Uterus (tissue), 4 donors: ENCODE measurements at places on chromosomes 1 and 21. TPM values are rescaled to one million over a fixed set of nuclear protein-coding genes. Genes with fewer than 3 reads are reported as not detected.

DNA sequence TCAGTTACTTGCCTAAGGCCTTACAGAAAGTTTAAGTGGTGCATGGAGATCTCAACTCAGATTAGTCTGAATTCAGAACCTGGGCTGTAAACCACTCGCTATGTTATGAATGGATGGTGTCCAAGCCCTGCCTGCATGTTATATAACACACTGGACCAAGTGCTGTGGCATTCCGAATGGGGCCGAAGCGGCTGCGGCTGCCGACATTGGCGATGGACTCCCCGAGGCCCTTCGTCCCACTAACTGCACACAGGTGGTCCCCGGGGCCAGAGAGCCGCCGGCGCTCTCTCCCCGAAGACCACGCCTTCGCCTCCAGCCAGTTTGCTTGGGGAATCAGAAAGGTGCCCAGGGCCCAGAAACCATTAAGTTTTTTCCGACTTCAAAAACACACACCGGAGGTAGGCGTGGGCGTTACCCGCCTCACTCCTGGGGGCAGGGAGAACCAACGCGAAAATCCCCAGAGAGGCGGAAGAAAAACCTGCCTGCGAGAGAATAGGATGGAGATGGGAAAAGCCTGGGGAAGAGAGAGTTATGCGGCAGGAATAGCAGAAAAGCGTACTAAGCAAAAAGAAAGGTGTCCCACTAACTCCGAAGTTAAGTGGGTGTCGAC lies 579 bp upstream of the TENT5C start:
- DNase-seq: no peak

DNA sequence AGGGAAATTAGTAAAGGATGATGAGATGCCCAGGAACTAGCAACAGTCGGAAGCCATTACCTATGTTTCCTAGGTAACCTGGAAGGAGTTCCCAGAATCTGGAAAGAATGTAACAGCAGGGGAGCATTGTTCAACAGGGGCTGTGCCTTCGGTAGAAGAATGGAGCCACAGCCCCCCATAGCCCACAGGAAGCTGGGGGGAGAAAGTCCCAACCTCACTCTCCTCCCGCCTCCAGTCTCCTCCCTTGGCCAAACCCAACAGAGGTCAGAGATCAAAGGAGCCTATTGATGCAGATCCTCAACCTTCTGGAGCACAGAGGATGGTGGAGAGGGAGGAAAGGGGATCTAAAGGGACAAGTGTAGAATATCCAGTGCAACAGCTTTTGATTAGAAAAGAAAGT lies 131.5 kb upstream of the SLC44A3 start:
- DNase-seq: no peak

DNA sequence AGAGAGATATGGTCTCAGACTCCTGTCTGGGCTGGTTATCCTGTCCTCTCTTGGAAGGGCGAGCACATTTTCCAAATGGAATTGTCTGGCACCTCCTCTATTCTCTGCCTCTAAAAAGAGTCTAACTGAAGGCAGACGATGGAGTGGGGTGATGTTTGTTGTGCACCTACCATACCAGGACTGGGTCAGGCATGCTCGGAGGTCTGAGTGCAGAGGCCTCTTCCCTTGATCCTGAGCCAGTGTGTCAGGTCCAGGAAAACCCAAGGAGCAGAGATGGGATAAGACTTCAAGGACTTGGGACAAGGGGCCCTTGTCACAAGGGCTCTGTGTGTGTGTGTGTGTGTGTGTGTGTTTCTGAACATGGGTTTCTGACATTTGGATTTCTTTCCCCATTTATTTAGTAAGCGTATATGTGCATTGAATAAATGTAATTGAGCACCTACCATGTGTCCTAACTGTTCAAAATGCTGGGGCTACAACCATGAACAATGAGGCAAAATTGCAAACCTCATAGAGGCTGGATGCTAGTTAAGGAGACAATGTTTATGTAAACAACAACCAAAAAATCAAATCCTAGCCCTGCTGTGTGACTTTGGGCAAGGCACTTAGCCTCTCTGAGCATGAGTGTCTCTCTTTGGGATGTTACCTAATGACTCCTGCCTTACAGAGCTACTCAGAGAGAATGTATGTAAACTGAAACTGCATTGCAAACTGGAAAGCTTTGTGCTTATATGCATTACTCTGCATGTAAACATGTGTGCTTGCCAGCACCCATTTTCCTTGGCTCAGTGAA lies 276.3 kb downstream of the FOXD2 start:
- no peak for DNase-seq

GRCh38 chr1:232822530-232822929 lies 17.3 kb downstream of the MAP10 start:
- no peak for DNase-seq

DNA sequence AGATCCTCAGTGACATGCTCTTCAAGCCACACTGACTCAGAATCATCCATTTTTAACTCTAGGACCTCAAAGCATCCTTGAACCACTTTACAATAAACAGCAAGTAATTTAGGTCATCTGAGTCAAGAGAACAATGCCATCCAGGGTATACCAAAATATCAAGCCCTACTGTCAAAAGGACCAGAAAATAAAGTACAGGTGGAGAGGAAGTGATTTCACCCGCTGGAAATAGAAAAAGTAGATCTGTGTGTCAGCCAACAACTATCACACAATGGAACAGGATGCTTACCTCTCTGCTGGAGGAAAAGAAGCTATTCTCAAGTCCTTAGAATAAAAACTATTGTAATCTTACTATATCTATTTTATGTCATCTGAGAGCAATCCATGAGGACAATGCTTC lies 37.0 kb downstream of the RERE start:
- DNase-seq: no peak

DNA sequence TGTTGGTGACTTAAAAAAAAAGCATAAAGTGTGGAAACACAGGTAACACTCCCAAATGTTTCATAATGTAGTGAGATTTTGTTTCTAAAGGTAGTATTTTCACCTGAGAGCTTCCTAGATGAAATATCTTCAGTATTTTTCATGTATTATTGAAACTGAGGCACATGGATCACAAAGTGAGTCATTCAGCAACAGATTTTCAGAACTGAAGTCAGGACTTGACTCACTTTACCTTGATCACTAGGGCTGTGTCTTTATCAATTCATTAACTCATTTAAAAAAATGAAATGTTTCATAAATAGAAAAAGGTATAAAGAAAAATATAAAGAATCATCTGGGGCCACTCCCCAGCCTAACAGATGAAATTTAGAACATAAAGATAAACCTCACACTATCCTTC lies 66.5 kb upstream of the RCC1 start:
- DNase-seq: no peak

- no peak for DNase-seq
Observed at GRCh38 chr1:48229317-48229716, 6.8 kb downstream of the SLC5A9 start.

DNA sequence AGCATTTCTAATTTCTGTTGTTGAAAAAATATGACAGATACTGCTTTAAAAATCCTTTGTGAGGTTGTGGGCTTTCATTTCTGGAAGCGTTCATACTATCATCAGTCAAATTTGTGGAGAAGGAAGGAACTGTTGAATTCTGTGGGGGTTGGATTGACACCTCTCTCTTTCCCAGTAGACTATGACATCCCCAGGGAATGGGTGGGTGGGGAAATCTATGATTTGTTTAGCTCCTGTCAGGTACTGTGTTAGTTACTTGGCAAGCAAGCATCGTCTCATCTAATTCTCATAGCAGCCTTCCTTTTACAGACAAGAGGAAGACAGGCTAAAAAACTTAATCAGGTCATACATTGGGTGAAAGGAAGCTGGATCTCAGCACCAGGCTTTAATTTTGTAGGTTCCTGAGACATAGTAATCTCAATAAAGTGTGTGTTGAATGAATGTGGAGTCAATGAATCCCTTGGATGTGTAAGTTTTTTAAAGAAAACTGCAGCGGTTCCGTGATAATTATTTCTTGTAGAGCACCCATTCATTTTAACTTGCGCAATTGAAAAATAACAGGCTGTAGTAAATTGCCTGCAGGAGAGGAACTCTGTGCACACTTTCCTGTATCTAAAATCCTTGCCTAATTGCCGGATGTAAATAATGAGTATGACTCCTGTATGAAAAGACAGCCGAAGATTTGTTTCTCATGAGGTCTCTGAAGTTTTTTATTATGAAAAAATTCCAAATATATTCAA lies 60.6 kb downstream of the MYOM3 start:
- no peak for DNase-seq

- DNase-seq: no peak
Observed at GRCh38 chr1:55957276-55957675, 622.1 kb downstream of the PLPP3 start.

GRCh38 chr1:176996456-176997090 lies 167.9 kb downstream of the ASTN1 start:
- DNase-seq: peak; percentile 21

DNA sequence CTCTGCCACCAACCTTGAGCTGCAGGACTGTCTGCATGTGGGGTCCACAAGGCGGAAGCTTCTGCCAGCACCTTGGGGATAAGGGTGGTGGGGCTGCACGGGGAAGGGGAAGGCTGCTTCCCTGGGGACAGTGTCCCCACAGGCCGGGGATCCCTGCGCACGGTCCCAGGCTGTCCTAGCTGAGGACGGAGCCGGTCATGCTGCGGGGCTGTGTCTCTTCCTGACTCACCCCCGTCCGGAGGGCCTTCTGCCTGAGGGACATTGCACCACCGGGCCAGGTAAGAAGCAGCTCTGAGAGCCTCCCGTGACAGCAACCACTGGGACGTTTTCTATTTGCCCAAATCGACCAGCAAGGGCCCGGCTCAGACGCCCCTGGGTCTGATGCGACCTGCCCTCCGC lies 29.9 kb downstream of the KRTAP10-1 start:
- DNase-seq: no peak

- DNase-seq: peak; percentile 84
Observed at GRCh38 chr1:147225193-147225730, at the start of gene FMO5. TSS of gene FMO5 (minus strand) at chr1:147225339. CDS start at chr1:147225029, 310 bp downstream.

- no peak for DNase-seq
Observed at GRCh38 chr1:154115180-154115579, 39.7 kb downstream of the NUP210L start.

- DNase-seq: no peak
Observed at GRCh38 chr1:212914789-212915188, 35.6 kb upstream of the VASH2 start.

DNA sequence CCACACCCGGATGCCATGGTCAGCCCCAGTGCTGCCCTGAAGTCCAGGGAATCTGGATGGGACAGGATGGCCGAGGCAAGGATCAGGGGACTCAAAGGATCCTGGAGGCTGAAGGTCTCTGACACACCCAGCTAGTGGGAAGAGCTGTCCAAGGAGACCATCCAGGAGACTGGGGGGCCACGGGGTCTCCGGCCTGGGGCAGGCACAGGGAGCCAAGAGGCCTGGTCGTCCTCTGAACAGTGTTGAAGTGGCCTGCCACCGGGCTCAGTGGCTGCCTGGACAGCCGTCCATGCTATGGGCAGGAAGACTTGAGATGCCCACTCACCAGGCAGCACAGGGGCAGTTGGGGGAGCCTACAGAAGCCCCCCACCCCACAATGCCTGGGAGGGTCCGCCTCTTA lies 41.9 kb downstream of the MEGF6 start:
- no peak for DNase-seq

DNA sequence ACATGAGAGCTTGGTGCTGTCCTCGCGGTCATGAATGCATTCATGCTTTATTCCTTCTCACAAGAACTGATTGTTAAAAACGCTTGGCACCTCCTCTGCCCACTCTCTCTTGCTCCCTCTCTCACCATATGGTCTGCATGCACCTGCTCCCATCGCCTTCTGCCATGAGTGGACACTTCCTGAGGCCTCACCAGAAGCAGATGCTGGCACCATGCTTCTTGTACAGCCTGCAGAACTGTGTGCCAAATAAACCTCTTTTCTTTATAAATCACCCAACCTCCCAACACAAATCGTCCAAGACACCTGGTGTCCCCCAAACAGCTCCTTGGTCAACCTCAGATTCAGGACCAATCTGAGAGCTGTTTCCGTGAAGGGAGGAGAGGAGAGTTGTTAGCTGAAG lies 43.3 kb upstream of the PCBP3 start:
- DNase-seq: no peak

- DNase-seq: peak; percentile 64
Observed at GRCh38 chr1:66533804-66534740, at the start of gene SGIP1. TSS of gene SGIP1 (plus strand) at chr1:66534153. CDS start at chr1:66534359, 206 bp downstream.

GRCh38 chr1:26705788-26706311 lies 10.0 kb downstream of the ARID1A start:
- no peak for DNase-seq

GRCh38 chr1:247437551-247438505 lies 20.1 kb downstream of the OR2B11 start:
- DNase-seq: no peak

- DNase-seq: no peak
Observed at GRCh38 chr1:1968767-1969504, 34.6 kb downstream of the CFAP74 start.

GRCh38 chr1:178533121-178533946 lies 20.4 kb downstream of the TEX35 start:
- no peak for DNase-seq

DNA sequence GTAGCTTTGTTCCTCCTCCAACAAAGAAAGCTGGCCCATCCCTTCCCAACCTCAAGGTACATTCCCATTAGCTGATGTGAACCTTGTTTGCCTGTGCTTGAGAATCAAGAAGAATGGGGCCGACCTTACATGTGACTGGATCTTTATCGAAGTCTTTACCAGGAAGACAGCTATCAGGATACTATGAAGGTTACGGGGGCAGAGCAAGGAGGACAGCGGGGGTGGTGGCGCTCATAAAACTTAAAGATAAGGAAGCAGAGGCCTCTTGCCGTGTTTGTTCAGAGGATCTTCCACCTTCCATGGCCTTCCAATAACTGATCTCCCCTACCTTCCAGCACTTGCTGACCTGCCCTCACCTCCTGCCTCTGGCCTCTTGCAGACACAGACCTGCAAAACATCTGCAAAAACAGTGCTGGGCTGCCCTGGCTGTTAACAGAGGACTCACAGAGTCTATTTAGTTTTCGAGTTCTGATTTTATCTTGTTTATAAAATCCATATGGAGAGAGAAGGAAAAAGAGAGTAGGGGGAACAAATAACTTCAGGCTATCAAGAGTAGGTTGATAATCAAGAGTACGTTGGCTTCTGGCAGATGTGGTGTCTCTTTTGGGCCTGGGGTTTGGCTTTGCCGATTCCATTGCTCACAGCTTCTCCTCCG lies 198.0 kb downstream of the HUNK start:
- DNase-seq: no peak

GRCh38 chr1:70934194-70934961 lies 113.2 kb downstream of the PTGER3 start:
- no peak for DNase-seq

The NHLH1 gene
- not detected for total RNA-seq

The CFHR3 gene
- total RNA-seq: not detected

The CD1E gene
- not detected for total RNA-seq

The SFN gene
- total RNA-seq: not detected

The SLC41A1 gene
- 15.0 TPM for total RNA-seq

The C4BPB gene
- not detected for total RNA-seq

The RNU1-3 gene
- total RNA-seq: under 0.01 TPM

The HNRNPR gene
- total RNA-seq: 70.4 TPM

The KCNA2 gene
- not detected for total RNA-seq

The FAM72C gene
- not detected for total RNA-seq

The C4BPA gene
- total RNA-seq: not detected

The LCE3E gene
- total RNA-seq: not detected

The SLFNL1 gene
- total RNA-seq: not detected

The IFI44 gene
- 54.7 TPM for total RNA-seq

The CBS gene
- 7.6 TPM for total RNA-seq

The SLC25A33 gene
- total RNA-seq: 3.5 TPM

The GPR89B gene
- total RNA-seq: 20.2 TPM

The TATDN3 gene
- 8.2 TPM for total RNA-seq
